ENCODE measurements at places on chromosomes 1 and 21. TPM values are rescaled to one million over a fixed set of nuclear protein-coding genes. Genes with fewer than 3 reads are reported as not detected.

AGRN gene
- 124 TPM for total RNA-seq

SPATA45 gene
- total RNA-seq: not detected

HES4 gene
- 64.7 TPM for total RNA-seq

RXFP4 gene
- total RNA-seq: not detected

LMX1A gene
- total RNA-seq: not detected

PSMG1 gene
- total RNA-seq: 80.7 TPM

SHISAL2A gene
- 0.27 TPM for total RNA-seq

PALMD gene
- 0.11 TPM for total RNA-seq

NPHS2 gene
- not detected for total RNA-seq

SPRR3 gene
- not detected for total RNA-seq

GJA5 gene
- total RNA-seq: not detected

DYRK3 gene
- total RNA-seq: 9.3 TPM

HMGN2 gene
- total RNA-seq: 353 TPM

SLC44A5 gene
- not detected for total RNA-seq

RBM11 gene
- total RNA-seq: not detected

LCE1D gene
- not detected for total RNA-seq

OLFML3 gene
- 3.7 TPM for total RNA-seq

ANKRD65 gene
- not detected for total RNA-seq

KCNT2 gene
- total RNA-seq: 0.08 TPM

GJA9 gene
- total RNA-seq: not detected

FAM163A gene
- total RNA-seq: not detected

MMP23B gene
- total RNA-seq: 1.5 TPM

CLEC20A gene
- not detected for total RNA-seq

PDE9A gene
- total RNA-seq: 1.1 TPM

FAM110D gene
- total RNA-seq: 0.05 TPM

TRIM17 gene
- not detected for total RNA-seq

OR2T11 gene
- total RNA-seq: not detected

VANGL1 gene
- total RNA-seq: 22.8 TPM

AADACL3 gene
- total RNA-seq: not detected

OVAAL gene
- total RNA-seq: not detected

OR14K1 gene
- not detected for total RNA-seq

SLC16A4 gene
- total RNA-seq: 33.4 TPM

NBPF3 gene
- 6.4 TPM for total RNA-seq

PIP5K1A gene
- total RNA-seq: 45.9 TPM

MRTO4 gene
- 67.1 TPM for total RNA-seq

GBP1 gene
- 0.22 TPM for total RNA-seq

AADACL4 gene
- not detected for total RNA-seq

PLEKHM2 gene
- 16.2 TPM for total RNA-seq

Measured in A549 treated with ZK216348 at 1 μM for 4 hours (cell line).